ENCODE measurements at places on chromosomes 12 and 14.

GRCh38 chr14:59827401-59827800 lies 43.2 kb downstream of the RTN1 start:
- no peak for DNase-seq

DNA sequence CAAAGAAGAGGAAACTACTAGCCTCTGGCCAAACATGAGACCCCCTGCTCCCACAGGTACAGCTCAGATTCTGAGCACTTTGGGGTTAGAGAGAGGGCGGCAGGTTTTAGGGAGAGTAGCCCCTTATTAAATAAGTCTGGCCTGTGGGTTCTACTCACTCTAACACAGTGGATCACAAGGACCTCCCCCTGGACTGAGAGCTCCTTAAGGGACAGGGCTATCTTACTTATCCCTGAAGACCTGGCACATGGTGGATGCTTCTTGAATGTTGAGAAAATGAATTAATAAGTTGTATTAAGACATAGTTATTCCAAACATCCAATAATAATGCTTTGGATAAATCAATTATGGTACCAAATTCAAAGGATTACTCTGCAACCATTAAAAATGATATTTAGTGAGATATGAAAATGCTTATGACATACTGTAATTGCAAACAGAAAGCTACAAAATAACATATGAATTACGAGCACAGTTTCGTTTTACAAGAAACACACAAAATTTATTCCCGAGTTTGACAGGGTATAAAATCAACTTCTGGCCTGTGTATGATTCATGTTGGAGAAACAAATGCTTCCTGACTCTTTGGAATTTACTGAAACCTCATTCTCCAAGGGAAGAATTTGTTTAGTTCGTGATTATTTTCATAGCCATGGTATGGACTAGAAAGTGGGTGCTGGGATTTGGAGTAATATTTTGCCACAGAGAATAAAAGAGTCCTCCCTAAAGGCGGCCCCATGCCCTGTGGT lies 59.3 kb upstream of the BDKRB2 start:
- DNase-seq: no peak

GRCh38 chr12:104372061-104372720 lies 68.7 kb downstream of the EID3 start:
- no peak for DNase-seq

GRCh38 chr12:29883525-29883924 lies 99.8 kb upstream of the TMTC1 start:
- DNase-seq: no peak

DNA sequence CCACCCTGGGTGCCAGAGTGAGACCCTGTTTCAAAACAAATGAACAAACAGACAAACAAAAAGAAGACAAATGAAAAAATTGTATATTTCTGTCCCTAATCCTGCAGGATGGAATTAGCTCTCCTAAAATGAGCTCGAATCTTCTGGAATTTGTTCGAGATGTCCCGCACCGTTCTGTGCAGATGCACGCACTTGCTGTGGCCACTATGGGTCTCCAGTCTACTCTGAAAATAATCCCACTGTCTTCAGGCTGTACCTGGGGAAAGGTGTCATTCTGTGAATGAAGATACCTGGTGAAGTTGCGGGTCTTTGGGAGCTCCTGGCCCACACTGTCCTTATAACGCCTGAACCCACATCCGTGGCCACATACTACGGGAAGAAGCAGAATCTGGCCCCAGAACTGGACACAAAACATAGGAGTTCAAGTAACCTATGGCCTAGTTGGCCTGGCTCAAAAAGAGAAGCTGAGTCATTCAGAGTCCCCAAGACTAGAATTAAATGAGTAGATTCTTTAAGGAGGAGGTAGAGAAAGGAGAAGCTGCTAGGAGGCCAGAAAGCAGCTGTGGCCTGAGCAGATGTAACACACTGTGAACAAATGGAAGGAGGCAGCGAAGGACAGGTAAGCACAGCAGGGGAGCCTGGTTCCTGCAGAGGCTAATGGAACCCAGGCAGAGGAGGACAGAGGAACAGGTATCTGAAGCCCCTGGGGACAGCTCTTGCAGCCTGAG lies 108.6 kb downstream of the FOXN3 start:
- no peak for DNase-seq

GRCh38 chr14:61753631-61754030 lies 8.6 kb upstream of the SNAPC1 start:
- no peak for DNase-seq

DNA sequence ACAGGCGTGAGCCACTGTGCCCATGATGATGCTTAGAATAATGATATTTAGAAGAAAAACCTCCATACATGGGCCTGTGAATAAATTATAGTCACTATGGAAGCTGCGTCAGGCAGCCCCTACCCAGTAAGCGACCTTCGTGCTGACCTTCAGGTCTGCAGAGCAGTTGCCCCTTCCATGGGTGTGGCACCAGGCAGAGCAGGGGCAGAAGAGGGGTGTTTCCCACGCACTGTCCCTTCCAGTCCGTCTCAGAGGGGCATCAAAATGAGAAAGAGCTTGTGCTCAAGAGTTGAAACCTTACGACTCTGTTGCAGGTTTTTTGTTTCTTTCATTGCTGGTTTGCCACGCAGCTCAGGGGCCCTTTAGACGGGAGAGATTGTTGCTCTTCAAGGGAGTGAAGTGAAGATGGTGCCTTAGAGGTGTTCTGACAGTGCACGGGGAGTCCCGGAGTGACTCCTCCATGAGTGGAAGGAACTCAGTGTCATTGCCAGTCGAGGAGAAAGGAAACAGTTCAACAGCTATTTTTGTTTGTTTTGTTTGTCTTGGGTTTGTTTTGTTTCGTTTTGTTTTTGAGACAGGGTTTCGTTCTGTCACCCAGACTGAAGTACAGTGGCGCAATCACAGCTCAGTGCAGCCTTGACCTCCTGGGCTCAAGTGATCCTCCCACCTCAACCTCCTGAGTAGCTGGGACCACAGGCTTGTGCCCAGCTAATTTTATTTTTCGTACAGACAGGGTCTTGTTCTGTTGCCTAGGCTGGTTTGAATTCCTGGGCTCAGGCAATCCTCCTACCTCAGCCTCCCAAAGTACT lies 13.9 kb downstream of the CKB start:
- no peak for DNase-seq

- no peak for DNase-seq
These were observed 85.5 kb downstream of the CDK17 start for GRCh38 chr12:96314723-96315122.

GRCh38 chr14:61472011-61472672 lies 150.8 kb downstream of the PRKCH start:
- DNase-seq: no peak

DNA sequence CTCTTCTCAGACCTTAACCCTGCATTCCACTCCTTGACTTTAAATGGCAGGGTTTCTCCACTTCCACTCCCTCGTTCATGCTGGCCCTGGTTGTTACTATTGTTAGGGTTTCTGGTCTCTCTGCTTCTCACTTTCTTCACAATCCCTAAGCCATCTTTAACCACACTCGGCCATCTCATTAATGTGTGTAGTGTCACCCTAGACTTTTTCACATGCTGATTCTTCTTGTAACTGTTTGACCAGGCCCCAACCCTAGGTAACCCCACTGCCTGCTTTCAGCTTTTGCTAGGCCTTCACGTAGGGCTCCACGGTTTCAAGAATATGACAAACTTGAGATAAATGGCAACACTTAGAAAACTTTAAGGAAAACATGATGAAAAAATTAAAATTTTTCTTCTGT lies 195.1 kb downstream of the IPO8 start:
- no peak for DNase-seq

DNA sequence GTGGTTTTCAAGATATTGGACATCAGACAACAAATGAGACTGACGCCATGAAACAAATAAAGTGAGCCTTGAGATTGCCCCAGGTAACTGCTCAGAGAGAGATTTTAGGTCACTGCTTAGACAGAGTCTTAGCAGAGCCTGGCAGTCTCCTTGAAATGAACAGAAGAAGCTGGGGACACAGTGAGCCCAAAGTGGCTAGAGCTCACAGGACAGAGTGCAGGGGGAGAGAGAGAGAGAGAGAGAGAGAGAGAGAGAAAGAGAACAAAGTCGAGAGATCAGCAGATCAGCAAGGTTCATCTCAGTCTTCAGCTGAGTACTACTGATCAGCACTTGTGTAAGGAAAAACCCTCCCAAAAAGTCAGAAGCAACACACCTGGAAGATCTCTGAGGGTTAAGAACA lies 147.4 kb downstream of the RMST start:
- no peak for DNase-seq

- no peak for DNase-seq
These were observed 495.4 kb upstream of the TMEM132C start for GRCh38 chr12:127771546-127771945.

DNA sequence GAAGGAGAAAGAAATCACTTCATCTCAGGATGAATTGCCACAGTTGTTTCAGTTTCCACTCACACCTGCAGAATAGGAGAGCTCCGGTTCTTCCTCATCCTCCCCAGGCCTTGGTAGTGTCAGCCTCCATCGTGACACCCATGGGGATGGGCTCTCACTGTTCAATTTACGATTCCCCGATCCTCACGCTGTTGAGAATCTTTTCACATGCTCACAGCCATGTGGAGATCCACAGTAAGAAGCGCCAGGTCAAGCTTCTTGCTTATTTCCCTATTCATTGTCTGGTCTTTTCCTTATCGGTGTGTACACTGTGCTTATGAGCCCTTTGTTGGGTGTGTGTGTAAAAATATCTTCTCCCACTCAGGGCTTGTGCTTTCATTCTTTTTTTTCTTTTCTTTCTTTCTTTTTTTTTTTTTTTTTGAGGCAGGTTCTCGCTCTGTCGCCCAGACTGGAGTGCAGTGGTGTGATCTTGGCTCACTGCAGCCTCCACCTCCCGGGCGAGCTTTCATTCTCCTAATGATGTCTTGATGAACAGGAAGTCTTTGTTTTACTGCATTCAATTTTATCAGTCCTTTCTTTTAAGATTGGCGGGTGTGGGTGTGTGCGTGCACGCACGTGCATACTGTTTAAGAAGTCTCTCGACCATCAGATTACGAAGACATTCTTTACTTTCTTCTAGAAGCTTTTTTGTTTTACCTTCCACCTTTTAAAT lies 21.5 kb downstream of the RIN3 start:
- no peak for DNase-seq

GRCh38 chr12:66693901-66694513 lies 15.1 kb upstream of the GRIP1 start:
- DNase-seq: no peak

DNA sequence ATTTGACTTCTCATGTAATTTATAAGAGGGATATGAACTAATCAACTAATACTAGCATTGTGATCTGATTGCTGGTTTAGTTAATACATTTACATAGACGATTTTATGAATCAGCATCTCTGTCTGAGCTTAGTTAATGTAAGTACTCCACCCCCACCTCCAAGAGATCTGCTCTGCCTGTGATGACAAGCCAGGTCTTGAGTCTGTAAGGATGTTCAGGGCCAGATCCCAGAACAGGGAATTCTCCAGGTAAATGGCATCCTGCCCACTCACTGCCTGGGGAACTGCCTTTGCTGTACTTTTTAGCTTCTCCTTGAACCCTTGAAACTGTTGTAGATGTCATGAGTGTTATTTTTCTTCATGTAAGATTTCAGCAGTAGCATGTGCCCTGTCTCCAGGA lies 289.8 kb downstream of the RGS6 start:
- no peak for DNase-seq

- no peak for DNase-seq
These were observed 106.2 kb downstream of the TMEM30B start for GRCh38 chr14:61174987-61175386.

DNA sequence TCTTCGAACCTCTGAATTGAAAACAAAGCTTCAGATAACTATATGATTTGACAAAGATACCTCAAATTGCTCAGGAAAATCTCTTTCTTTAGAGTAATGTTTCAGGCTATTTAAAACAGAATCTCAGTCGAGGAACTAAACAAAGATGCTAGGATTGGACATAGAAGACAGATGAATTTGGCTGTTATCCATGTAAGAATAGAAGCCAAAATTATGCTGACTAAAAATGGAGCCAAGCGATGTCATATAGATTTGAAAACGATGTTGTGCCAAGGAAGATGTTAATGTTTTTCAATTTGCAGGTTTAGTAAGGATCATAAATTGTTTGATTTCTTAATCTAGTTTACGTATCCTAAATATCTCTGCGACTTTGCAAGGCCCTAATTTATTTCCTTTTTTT lies 295.9 kb downstream of the FOXG1 start:
- no peak for DNase-seq

DNA sequence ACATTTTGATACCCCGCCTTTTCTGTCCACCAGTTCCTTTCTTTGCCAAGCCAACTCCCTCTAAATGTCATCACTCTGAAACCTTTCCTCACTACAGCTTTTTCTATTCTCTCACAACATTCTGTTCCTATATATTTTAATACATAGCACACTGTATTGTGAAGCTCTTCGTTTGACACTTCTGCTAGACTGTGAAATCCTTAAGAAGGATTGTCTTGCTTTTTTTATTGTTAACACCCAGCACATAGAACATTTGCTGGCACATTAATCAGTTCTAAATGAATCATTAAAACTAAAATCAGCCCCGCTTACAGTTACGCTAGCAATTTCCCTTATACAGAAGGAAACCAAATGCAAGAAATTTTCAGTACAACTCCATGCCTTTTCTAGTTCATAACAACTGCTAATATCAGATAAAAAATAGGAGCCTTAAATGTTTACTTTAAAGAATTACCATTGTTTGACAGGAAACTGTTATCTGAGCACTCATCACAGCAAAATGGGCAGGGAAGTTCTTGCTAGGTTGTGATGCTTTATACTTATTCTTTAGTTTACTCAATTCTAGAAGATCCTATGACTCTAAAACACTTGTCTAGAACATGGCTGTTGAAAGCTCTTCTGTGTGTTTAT lies 93.5 kb downstream of the PPP1R12A start:
- DNase-seq: no peak

DNA sequence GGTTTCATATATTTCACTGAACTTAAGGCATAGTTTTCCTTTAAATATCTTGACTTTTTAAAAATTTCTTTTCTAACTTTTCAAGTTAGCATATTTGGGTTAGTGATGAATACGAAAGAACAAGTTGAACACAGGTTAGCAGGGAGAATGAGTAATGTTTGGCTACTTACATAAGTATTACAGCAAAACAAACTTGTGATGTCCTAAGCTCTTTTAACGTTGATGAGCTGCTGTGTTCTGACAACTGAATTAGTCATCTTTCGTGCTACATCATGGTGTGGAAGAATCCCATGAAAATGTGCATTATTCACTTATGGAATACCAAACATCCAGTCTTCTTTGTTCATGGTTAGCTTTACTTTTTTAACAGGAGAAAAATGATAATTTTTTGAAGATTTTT lies 36.3 kb upstream of the PDZRN4 start:
- no peak for DNase-seq

DNA sequence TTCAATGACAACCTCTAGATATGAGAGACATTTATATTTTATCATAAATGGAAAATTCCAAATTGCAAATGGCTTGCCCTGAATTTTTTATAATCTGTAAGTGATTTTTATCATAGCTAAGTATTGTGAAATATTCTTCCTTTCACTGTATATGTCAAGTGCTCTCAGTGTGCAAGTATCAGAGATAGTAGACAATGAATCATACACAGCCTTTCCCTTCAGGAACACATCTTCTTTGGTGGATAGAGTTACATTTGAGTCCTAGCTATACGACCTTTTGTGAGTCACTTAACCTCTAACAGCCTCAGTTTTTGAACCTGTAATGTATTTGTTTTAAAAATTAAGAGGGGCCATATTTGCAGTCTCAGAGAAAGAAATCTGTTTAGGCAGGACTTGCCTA lies 350.7 kb upstream of the SEL1L start:
- no peak for DNase-seq

All from RWPE2 (cell line).